ENCODE measurements at places on chromosomes 5 and 9.
A peak's percentile ranks its signal among the peaks of the same experiment; 100 is the strongest.

DNA sequence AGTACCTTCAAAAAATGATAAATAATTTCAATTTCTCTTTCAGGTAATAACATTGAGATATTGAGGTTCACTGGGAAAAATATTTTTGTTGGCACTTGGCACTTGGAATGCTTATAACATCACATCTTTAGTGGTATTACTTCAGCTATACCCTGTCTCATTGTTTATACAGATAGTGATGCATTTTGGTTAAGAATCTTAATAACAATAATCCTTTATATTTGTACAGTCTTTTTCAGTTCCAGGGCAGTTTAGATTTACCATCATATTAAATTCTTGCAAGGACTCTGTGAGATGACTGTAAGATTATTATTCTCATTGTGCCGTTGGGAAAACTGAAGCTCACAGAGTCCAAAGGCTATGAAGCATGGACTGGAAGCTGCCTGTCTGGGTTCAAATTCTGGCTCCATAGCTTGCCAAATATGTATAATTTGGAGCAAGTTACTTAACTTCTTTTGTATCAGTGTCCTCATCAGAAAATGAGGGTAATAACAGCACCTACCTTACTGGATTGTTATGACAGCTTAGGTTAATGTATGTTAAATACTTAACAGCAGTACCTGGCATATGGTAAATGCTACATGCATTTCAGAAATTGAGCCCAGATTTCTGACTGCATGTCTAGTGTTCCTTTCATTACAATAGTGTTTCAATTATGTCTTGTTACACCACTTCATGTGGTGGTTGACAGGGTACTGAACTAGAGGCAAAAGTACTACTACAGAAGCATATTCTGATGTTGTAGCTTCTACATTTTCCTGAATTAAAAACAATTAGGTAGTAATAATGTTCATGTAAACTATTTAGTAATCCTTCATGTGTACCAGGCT, 272.2 kb downstream of the PLK2 start:
- DNase-seq, result no peak

GRCh38 chr5:72110394-72111013, 3.2 kb downstream of the MAP1B start:
- no peak for DNase-seq

DNA sequence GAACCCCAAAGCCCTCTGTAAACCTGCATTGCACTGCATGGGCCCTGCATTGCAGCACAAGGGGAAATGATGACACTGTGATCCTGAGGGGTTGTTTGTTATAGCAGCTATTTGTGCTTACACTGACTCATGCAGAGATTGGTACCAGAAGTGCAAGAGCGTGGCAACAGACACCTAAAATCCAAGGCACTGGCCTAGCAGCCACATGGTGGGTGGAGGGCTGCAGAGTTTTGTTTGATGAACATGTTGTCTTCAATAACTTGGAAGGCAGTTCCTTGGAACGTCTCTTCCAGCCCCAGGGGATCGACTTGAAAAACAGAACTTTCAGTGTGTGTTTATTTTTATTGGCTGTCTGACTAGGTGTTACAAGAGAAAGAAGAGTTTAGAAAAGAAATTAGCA, 14.5 kb downstream of the FCN2 start:
- DNase-seq, result no peak

DNA sequence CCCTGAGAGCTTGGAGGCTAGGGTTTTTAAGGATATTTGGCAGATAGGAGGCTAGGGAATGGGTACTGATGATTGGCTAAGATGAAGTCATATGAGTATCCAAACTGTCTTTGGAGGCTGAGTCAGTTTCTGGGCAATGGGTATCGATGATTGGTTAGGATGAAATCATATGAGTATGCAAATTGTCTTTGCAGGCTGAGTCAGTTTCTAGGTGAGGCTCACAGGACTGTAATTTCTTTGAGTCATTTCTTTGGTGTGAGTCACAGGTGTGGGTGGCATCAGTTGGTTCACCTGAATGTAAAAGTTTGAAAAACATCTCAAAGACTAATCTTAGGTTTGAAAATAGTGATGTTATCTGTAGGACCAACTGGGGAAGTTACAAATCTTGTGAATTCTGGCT, 1068.0 kb downstream of the NR2F1-AS1 start:
- DNase-seq, result no peak

DNA sequence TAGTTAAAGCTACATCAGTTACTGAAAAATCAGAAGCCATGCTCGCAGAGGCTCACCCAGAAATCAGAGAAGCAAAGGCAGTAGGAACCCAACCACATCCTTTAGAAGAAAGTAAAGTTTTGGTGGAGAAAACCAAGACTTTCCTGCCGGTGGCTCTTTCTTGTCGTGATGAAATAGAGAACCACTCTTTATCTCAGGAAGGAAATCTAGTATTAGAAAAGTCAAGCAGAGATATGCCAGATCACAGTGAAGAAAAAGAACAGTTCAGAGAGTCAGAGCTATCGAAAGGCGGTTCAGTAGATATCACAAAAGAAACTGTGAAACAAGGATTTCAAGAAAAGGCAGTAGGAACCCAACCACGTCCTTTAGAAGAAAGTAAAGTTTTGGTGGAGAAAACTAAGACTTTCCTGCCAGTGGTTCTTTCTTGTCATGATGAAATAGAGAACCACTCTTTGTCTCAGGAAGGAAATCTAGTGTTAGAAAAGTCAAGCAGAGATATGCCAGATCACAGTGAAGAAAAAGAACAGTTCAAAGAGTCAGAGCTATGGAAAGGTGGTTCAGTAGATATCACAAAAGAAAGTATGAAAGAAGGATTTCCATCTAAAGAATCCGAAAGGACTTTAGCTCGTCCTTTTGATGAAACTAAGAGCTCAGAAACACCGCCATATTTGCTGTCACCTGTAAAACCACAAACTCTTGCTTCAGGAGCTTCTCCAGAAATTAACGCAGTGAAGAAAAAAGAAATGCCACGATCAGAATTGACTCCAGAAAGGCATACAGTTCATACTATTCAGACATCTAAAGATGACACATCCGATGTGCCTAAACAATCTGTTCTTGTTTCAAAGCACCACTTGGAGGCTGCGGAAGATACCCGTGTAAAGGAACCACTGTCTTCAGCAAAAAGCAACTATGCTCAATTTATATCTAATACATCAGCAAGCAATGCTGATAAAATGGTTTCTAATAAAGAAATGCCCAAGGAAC, 47.2 kb downstream of the CMYA5 start:
- DNase-seq, result no peak

- DNase-seq, result no peak
Measured at GRCh38 chr5:80068775-80069174, 33.6 kb downstream of the THBS4 start.

DNA sequence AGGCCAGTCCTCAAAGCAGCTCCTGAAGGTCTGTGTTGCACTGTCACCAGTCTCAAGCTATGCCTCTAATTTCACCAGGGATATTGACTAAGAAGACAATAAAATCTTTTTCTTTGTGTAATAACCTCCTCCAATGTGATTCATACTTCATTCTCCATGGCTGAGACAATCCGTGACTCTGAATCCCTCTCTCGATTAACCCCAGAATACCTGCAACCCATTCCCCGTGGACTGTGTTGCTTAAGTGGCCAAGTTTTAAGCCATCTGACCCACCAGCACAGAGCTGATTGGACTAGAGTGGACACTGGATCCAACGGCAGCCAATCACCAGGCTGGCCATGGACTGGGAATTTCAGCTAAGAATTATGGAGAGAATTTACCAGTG, 5.4 kb upstream of the CCIN start:
- DNase-seq, result no peak

GRCh38 chr9:136645903-136646754, 16.6 kb upstream of the EGFL7 start:
- peak; percentile 92 for DNase-seq

- DNase-seq, result no peak
Measured at GRCh38 chr9:17021387-17021970, 113.4 kb upstream of the CNTLN start.

All from endothelial cell (in vitro differentiated cells).